ENCODE measurements at places on chromosomes 7 and 10.

DNA sequence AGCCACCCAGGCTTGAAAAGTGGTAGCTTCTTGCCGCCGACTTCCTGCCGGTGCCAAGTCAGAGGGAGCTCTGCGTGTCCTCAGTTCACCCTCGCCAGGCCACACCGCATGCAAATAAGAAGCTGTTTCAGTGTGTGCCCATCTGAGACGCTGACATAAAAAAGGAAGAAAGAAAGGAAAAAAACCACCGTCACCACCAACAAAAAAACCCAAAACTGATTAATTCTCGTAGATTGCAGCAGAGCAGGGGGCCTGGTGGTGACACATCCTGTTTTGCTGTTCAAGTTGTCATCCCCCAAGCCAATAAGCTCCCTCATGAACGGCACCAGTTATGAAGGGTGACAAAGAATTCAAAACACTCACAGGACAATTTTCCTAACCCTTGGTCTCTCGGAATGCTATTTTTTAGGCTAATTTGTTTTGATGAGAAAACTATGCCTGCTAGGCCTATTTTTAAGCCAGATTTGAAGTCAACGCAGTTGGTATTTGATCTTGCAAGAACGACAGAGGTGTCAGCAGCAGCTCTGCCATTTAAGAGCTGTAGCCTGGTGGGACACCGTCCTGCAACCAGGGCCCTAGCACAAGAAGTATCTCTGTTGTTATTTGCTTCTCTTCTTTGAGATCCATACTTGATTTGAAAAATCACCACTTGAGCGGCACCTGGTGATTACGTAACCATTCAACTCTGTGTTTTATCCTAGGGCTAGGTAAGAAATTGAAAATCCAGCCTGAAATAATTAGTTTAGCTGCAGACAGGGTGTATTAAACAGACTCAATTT lies 145.6 kb downstream of the PFKFB3 start:
- peak; percentile 60 for DNase-seq

DNA sequence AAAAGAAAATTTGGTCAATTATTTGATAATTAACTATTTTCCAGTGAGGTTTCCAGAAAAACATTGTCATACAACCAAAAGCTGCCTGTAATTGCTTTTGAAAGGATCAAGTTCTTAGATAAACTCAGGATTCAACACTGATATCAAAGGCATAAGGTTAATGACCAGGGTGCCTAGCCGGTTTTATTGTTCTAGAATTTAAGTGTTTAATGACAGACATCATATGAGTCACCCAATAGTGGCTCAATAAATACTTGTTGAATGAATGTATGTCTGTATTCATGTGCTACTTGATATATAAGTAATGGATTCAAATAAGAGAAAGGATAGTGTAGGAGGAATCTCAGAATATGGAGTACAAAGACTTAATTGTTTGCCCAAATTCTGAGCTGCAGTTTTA lies 196.1 kb upstream of the LRGUK start:
- DNase-seq = no peak

DNA sequence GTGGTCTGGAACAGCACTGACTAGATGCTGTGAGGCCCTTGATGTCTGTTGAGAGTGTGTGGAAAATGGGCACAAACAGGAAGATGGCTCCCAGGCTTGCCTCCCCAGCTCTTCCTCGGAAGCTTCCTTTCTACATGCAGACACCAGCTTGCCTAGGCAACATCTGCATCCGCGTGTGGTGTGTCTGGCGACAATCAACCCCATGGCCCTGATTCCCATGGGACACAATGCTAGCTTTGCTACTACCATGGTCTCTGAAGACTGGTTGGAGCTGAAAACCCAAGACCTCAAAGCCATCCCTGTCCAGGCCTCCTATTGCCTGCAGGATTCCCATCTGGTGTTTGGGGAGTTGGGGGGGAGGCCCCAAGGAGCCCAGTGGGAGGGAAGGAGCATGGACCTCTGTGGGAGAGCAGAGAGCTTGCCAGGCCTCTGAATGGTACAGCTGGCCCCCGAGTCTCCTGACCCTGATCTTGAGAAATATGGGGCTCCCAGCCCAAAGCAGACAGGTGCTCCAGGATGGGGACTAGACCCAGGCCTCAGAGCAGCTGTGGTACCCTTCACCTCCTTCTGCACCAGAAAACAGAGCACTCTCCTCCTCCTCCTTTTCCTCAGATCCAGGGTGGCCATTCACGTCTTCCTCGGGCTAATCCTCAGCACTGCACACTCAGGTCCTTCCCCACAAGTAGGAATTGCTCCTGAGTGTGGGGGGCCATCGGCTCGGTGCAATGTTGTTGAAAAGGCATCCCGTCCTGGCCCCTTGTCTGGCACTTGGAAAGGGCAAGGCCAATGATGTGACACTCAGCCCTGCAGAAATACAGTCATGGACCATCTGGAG lies 57.6 kb downstream of the ARHGAP22 start:
- DNase-seq = no peak

GRCh38 chr10:29430101-29430500 lies 141.2 kb downstream of the LYZL1 start:
- DNase-seq = no peak

DNA sequence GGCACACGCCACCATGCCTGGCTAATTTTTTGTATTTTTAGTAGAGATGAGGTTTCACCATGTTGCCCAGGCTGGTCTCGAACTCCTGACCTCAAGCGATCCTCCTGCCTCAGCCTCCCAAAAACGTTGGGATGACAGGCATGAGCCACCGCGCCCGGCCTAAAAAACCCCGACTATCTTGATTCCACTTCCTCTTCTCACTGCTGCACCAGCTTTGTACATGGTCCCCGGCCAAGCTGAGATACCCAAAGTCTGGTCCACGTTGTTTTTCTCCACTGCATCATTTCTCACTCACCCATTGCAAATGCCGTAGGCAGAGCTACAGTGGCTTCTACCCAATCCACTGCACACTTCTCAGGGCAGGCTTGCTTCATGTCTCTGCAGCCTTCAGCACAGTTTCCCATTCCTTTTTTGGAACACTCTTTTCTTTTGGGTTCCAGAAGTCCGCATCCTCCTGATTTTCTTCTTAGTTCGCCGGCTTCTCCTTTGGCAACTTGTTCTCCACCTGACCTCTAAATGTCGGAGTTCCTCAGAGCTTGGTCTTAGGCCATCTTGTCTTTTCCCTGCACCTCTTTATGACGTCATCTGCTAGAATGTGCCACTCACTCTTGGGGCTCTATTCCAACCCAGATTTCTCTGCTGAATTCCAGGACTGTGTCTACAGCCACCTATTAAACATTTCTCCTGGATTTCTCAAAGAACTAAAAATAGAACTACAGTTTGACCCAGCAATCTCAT lies 6.0 kb upstream of the GNB2 start:
- DNase-seq = no peak

- DNase-seq = no peak
These were observed 478.6 kb downstream of the LRMDA start for GRCh38 chr10:75910032-75910431.

- no peak for DNase-seq
These were observed 403.6 kb downstream of the NRG3 start for GRCh38 chr10:82278401-82279182.

DNA sequence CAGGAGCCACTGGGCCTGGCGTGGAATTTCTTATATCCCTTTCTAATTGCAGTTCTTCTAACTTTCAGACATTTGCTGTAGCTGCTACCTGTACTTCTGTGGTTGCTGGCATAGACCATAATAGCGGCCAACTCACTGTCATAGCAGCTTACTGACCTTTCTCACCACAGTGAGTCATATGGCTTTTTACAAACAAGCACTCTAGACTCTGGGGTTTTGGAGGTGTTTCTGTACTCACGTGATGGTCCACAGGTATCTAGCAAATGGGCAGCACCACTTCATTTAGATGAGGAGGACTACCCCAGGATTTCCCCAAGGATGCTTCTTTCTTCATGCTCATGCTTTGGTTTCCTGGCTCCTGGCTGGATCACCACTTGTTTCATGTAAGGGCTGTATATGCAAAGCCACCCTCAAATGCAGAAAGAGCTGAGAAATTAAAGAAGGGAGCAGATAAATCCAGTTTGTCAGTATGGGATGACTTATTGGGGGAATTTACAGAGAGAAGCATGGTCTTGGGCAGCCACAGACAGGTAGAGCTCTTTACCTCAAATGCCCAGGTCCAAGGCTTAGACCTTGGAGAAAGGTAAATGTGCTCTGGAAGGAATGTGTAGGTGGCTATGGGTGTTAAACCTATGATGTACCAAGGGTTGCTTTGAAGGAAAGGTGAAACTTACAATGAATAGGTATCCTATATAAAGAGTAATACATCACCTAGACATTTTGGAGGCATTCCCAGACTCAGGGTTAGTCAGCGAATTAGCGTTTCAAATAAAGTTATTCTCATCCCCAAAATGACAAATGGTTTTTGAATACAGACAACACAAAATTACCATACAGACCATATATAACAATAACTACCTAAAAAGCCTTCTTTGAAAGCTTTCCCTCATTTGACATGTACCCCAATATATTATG lies 15.9 kb upstream of the SLC25A16 start:
- DNase-seq = no peak

- DNase-seq = no peak
These were observed 16.8 kb upstream of the ABCB5 start for GRCh38 chr7:20598459-20599309.

- no peak for DNase-seq
These were observed 424.4 kb downstream of the SDK1 start for GRCh38 chr7:3725155-3726059.

- no peak for DNase-seq
These were observed 106.6 kb downstream of the RAPGEF5 start for GRCh38 chr7:22250390-22250789.

DNA sequence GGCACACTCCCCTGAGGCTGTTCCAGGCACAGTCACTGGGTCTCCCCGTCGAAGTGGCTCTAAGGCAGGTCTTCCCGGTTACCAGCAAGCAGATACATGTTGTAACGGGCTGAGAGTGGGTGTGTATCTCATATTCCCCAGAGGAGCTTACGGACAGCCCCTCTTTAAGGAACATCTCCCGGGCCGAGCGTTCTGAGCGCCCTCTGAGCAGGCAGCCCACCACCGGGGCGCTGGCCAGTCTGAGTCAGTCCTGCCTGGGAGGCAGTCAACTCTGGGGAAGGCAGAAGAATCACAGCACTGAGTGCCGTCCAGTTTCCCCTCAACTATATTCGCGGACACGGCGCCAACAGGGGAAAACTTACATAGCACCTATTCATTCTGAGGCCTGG lies 117.4 kb downstream of the LHPP start:
- no peak for DNase-seq

DNA sequence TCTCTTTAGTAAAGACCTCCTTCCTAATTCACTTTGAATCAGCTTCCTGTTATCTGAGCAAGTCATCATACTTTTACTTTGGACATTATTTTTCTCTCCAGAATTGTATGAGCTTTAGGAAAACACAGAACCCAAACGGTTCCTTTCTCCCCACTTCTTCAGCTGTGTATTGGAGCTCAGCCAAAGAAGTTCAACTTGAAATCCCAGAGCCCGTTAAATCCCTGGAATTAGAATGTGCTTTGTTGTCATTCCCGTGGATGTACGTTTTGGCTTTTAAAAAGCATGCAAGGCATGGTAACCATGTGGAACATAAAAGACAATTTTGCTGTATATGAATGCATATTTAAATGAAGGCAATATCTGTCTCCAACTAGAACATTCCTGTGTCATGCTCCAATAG lies 46.6 kb downstream of the AGMO start:
- DNase-seq = no peak

DNA sequence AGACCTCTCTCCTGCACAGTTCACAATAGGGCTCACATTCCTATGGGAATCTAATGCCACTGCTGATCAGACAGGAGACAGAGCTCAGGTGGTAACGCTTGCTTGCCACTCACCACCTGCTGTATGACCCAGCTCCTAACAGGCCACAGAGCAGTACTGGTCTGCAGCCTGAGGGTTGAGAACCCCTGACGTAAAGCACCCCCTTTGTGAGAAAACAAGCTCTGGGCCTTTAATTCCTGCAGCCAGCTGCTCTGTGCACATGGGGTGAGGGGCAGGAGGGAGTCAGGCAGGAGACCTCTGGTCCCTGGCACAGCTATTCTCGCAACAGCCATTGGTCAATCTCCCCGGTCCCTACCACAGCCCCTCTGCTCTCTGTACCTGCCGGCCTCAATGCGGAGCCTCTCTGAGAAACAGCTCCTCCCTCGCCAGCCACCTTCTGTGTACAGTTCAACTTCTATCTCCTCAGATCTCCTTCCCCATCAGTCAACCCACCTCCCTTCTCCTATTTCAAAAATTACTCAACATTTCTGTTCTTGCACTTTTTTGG lies 102.0 kb downstream of the LANCL2 start:
- no peak for DNase-seq

DNA sequence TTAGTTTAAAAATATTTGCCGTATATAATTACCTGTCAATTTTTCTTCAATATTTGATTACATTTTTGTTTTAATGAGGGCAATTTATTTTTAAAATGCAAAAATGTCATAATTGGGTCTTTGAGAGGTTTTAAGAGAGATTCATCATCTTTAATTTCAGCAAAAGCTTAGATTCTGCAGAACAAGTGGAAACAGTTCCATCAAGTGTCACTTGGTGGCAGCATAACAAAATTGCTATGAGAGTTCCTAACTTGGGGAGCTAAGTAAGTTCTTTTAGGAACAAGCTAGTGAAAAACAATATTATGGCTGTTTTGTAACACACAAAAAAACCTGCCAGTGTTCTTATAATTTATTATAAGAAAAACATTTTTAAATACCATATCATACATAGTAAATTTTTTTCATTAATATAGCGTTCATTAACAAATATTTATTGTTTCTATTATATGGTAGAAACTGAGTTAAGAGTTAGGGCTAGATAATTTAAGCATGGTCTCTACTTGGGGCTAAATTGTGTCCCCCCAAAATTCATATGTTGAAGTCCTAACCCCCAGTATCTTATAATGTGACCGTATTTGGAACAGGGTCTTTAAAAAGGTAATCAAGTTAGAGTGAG lies 155.2 kb downstream of the MAGI2 start:
- DNase-seq = no peak

DNA sequence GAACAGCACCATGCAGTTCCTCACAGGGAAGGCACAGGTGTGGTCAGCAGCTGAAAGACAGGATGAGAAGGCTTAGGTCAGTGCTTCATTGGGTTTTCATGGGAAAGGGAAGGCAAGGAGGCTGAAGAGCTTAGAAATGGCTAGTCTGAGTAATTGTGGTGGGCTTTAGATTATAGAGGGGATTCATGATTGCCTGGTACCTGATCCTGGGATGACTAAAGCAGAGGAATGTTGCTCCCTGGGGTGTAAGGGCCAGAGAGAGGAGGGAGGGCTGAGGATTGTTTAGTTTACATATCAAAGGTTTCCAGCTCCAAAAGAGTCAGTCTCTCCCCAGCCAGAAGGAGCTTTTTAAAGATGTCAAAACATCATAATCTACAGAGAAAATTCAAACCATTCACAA lies 396.3 kb upstream of the POM121L12 start:
- DNase-seq = no peak

GRCh38 chr7:150927956-150928344 lies 50.2 kb downstream of the KCNH2 start:
- DNase-seq = no peak

- DNase-seq = no peak
These were observed 14.4 kb downstream of the DENND2A start for GRCh38 chr7:140625908-140626868.

GRCh38 chr10:96255549-96256333 lies 15.6 kb downstream of the BLNK start:
- no peak for DNase-seq

GRCh38 chr7:105578496-105578895 lies 2.8 kb downstream of the EFCAB10 start:
- no peak for DNase-seq

GRCh38 chr7:19772306-19772705 lies 1.1 kb downstream of the TMEM196 start:
- DNase-seq = no peak

GRCh38 chr10:85222300-85222699 lies 893.9 kb downstream of the CCSER2 start:
- no peak for DNase-seq
